ENCODE measurements at places on chromosomes 16 and 17.

DNA sequence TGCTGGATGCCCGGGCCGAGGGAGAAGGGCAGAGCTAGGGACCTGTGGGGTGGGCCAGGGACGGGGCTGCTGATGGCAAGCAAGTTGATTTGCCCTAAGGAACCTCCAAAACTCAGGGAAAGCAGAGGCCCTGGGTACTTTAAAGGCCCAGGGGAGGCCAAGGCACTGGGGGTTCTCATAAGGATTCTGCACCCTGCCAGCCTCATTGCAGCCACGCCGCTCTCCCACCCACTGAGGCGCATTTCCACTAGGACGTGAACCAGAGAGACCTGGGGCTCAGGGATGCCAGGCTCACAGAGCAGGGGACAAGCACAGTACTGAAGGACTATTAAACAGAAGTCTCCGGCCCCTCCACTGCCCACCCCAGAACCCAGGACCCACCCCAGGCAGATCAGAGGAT, 39.4 kb upstream of the RBFOX3 start:
- DNase-seq, result no peak

DNA sequence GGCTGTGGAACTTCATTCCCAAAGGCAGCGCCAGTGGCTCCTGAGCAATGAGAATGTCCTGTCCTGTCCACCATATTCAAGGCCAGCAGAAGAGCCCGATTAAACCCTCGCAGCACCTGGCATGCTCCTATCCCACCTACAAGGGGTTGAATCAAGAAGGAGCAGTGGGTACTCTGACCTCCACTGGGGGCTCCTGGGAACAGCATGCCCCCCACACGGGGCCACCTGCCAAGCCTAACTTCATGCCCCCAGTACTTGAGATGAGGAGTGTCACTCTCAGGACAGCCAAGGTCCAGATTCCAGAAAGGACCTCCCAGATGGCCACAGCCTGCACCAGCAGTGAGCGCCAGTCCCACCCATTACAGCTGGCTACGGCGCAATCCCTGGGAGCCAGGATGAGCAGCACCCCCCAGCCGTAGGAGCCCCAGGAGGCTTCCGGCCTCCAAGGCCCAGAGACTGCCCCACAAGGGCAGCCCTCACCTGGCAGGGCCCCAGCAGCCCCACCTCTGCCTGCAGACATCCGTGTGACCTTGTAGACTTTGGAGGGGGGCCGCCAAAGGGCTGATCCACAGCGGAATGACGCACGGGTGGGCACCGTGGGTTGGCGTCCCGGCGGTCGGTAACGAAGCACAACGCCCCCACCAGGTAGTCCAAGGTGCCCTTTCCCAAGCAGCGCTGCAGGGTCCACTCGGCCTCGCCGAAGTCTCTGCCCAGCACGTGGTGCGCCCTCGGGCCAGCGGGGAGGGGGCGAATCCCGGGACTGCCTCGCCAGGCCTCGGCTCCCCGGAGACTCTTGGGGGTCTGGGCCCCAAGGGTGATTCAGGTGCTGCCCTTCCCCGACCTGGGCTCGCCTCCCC, 1.0 kb upstream of the MPDU1 start:
- no peak for DNase-seq

DNA sequence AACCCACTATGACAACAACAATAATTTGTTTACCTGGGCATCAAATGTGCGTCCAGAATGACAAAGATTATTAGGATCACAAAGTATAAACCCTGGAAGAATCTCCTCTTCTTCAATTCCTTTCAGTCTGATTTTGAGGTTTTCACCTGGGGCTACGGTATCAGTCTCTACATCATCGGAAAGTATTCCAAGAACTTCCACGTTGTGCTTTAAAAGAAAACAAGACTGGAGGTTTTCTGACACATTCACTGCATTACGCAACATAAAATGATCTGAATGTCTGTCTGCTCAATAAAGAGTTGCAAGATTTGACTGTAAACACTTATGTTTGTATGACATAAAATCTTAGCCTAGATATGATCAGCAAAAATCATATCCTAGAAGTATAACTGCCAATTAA, 26.0 kb upstream of the RSL1D1 start:
- no peak for DNase-seq

DNA sequence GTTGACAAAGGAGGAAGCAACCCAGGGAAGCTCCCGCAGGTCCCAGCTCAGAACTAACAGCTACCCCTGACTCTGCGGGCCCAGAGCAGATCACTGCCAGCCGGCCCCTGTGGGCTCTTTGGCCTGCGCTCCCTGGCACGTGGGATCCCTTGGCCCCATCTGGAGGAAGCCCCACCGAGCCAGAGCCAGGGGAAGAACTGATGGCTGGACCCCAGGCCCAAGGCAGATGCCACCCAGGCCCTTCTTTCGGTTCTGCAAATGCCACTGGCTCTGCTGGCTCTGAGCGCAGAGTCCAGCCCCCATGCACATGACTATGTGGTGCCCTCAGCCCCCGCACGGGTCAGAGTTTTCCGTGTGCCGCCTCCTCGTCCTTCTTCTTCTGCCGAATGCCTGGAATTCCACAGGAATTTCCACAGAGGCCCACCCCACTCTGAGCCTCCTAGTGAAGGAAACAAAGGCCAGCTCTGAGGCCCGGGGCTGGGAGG, 35.8 kb upstream of the SNN start:
- DNase-seq, result no peak

DNA sequence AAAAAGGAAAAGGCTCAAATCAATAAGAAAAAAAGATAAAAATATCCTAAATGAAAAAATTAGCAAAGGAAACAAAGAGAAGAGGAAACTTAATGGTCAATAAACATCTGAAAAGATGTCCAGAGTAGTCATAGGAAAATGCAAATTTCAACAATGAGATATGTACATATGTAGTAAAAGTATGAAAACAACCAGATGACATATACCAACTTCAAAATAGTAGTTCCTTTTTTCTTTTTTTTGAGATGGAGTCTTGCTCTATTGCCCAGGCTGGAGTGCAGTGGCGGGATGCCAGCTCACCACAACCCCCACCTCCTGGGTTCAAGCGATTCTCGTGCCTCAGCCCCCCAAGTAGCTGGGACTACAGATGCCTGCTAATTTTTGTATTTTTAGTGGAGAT, 21.7 kb upstream of the NFAT5 start:
- DNase-seq, result no peak

DNA sequence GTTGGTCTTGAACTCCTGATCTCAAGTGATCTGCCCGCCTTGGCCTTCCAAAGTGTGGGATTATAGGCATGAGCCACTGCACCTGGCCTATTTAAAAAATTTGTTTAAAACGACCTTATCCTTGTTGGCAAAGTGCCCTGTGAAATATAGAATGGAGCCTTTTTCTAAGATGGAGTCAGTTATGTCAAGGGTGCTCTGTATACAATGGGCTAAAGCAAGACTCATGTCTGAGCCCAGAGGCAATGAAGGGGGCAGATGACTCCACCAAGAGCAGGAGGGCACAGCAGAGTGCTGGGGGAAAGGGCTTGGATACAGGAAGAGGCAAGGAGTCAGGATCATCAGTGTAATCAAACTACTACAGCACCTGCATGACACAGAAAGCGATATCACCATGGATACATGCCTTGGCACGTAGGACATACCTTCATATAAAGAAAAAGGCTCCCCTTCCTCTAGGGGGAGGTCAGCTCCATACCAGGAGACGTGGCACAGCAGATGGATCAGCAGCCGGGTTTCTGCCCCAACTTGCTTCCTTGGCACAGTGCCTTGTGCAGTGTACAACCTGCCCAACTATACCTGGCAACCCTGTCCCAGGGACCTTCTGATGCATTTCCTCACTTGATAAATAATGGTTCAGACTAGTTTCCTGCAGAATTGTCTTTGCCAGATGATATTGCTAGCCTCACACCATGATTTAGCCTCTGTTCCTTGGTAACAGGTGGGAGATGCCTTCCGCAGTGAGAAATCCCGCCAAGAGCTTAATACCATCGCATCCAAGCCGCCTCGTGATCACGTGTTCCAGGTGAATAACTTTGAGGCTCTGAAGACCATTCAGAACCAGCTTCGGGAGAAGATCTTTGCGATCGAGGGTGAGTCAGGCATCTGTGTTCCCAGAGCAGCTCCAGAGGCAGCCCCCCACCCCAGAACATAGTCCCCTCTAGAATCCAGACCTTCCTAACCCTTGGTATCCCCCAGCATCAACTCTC, 15.3 kb downstream of the ITGAM start:
- no peak for DNase-seq

DNA sequence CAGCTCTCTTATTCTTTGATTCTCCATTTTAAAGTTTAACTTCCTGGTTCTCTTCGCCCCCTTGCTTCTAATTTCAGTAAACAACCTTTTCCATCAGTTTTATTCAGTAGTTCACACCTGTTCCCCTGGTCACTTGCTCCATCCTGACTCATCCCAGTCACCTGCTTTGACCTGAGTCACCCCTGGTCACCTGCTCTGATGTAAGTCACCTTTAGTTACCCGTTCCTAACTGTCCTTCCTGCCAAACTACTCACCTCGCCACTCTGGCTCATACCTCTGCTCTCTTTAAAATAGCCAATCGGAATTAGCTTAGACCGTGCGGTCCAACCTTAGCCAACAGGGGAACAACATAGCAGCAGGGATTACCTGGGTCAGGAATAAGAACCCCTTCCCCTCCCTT, 4.7 kb upstream of the NLRC5 start:
- DNase-seq, result no peak

GRCh38 chr17:38715216-38715943, 10.3 kb downstream of the MLLT6 start:
- no peak for DNase-seq

GRCh38 chr16:86020971-86021370, 122.0 kb downstream of the IRF8 start:
- DNase-seq, result no peak

DNA sequence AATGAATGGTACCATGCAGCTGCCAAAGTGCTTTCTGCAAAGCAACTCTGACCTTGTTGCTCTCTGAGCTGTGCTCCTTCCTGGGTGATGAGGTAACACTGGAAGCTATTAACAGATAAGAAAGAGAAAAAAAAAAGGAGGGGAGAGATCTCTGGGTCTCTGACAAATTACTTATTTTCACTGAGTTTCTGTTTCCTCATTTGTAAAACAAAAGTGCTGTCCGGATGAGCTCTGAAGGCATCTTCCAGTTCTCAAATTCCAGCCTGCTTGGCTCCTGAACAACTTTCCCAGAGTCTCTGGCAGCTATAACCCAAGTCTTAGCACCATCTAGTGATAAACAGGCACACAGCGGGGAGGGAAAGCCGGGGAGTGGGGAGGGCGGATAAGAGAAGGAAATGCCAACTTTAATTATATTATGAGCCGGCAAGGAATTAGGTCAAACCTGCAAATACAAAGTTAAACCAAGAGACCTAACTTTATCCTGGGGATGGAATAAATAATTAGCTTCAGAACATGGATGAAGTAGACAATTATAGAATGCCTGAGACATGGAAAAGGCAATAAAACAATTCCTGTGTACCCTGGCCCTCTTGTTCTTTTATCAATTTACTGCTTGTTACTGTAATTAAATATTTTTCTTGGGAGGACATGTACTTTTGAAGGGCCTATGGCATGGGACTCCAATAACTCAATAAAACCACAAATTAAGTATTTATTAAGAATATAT, 61.3 kb upstream of the KIFC3 start:
- DNase-seq, result no peak

GRCh38 chr17:16585796-16586195, 16.8 kb upstream of the ZNF287 start:
- no peak for DNase-seq

GRCh38 chr16:51759329-51759728, 608.3 kb upstream of the SALL1 start:
- no peak for DNase-seq

DNA sequence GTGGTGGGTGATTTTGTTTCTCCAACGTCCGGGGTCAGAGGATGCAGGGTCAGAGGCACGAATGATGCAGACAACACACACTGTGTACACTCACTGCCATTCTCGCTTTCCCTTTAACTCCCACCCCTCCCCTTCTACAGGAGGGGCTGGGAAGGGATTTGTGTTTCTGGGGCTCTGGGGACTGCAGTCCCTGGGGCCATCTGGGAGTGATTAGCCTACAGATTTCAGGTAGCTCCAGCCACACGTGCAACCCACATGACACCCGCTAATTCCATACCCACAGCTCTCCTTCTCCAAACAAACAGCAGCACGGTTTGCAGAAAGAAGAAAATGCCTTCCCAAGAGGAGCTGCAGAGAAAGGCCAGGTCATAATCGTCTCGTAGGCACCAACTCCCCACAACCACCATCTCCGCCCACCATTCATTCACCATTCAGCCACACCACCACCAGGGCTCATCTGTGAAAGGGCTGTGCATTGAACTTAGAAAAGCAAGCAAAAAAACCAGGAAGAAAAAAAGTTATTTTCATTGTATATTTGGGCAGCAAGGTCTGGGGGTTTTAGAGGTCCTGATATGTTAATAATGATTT, 9.4 kb upstream of the SOX9 start:
- DNase-seq, result no peak

DNA sequence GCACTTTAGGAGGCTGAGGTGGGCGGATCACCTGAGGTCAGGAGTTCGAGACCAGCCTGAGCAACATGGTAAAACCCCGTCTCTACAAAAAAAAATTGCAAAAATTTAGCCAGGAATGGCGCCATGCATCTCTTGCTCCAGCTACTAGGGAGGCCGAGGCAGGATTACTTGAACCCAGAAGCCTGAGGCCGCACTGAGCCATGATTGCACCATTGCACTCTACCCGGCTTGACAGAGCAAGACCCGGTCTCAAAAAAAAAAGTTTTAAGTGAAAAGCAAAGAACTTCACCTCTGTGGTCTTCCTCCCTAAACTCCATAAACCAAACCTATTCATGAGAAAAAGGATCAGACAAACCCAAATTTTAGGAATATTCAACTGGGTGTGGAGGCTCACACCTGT, 7.0 kb downstream of the CD2BP2 start:
- no peak for DNase-seq

DNA sequence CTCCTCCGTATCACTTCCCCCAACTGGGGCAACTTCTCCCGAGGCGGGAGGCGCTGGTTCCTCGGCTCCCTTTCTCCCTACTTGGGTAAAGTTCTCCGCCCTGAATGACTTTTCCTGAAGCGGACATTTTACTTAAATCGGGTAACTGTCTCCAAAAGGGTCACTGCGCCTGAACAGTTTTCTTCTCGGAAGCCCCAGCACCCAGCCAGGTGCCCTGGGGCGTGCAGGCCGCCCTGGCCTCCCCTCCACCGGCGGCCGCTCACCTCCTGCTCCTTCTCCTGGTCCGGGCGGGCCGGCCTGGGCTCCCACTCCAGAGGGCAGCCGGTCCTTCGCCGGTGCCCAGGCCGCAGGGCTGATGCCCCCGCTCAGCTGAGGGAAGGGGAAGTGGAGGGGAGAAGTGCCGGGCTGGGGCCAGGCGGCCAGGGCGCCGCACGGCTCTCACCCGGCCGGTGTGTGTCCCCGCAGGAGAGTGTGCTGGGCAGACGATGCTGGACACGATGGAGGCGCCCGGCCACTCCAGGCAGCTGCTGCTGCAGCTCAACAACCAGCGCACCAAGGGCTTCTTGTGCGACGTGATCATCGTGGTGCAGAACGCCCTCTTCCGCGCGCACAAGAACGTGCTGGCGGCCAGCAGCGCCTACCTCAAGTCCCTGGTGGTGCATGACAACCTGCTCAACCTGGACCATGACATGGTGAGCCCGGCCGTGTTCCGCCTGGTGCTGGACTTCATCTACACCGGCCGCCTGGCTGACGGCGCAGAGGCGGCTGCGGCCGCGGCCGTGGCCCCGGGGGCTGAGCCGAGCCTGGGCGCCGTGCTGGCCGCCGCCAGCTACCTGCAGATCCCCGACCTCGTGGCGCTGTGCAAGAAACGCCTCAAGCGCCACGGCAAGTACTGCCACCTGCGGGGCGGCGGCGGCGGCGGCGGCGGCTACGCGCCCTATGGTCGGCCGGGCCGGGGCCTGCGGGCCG, 1.6 kb downstream of the HIC1 start:
- peak; percentile 49 for DNase-seq

- DNase-seq, result no peak
Observed at GRCh38 chr17:15233022-15233805, 31.9 kb downstream of the PMP22 start.

GRCh38 chr16:8768692-8769091, 28.7 kb downstream of the TMEM186 start:
- DNase-seq, result no peak
